ENCODE measurements at places on chromosomes 12 and 14.

- no peaks in the 10 kb centered on the region for H3K36me3 ChIP-seq
- no peaks in the 10 kb centered on the region for H3K27me3 ChIP-seq
- no peak for DNase-seq
- H3K27ac ChIP-seq = no peak overlapping the region
- H3K4me3 ChIP-seq = no peak overlapping the region
Observed at GRCh38 chr12:48901278-48901677, 24.0 kb downstream of the FKBP11 start.

DNA sequence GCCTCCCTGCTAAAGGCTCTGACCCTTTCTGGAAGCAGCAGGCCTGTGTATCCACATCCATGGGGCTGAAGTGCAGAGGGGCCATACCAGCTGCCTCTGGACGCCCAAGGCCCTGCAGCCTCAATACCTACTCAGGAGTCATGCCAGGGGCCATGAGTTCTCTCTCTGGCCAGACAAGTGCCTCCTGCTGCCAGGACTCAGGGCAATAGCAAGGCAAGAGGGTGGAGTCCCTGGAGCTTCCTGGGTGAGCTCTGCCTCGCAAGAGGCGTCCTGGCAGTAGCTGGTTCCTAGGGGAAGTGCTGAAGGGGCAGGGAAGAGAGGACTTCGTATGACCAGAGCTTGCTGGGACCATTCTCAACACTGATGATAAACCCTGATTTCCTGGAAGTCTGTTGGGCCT lies 10.9 kb upstream of the ENDOU start:
- H3K4me1 ChIP-seq = peaks cover 52% of the 10 kb centered on the region
- H3K36me3 ChIP-seq = no peaks in the 10 kb centered on the region
- H3K27ac ChIP-seq = peak overlapping the region; percentile 74
- no peak overlapping the region for H3K4me3 ChIP-seq
- DNase-seq = no peak

- no peaks in the 10 kb centered on the region for H3K27me3 ChIP-seq
- H3K4me3 ChIP-seq = no peak overlapping the region
- H3K27ac ChIP-seq = no peak overlapping the region
- H3K4me1 ChIP-seq = no peaks in the 10 kb centered on the region
Observed at GRCh38 chr12:62581288-62582064, 114.8 kb downstream of the MON2 start.

DNA sequence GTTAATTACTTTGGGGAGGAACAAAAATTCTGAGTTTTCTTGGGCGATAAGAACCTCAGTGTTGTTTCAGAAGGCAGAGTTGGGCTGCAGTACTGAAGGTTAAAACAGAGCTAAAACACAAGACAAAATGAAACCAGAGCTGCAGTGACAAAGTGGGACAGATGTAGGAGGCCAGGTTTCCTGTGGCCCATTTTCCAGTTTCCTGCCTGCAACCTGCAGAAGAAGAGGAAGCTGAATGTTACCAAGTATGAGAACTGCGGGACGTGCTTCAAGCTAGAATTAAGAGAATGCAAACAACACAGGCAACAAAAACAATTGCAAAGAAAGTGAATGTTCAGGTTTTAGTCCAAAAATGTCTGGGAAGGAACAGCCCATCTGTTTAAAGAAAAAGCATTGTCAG lies 17.8 kb downstream of the ELK3 start:
- H3K4me3 ChIP-seq = no peak overlapping the region
- no peaks in the 10 kb centered on the region for H3K36me3 ChIP-seq
- H3K27ac ChIP-seq = no peak overlapping the region
- no peak for DNase-seq
- peaks cover 9% of the 10 kb centered on the region for H3K4me1 ChIP-seq
- H3K27me3 ChIP-seq = no peaks in the 10 kb centered on the region

DNA sequence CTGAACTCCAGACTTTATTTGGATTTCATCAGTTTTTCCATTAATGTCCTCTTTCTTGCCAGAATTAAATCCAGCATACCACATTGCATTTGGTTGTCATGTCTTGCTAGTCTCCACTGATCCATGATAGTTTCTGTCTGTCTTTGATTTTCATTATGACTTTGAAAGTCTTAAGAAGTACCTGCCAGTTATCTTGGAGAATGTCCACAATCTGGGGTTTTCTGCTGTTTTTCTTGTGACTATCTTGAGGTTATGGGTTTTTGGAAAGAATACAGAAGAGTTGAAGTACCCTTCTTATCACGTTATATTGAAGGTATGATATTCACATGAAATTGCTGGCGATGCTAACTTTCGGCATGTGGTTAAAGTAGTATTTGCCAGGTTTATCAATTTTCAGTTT lies 282.3 kb upstream of the PRICKLE1 start:
- no peaks in the 10 kb centered on the region for H3K4me1 ChIP-seq
- no peak overlapping the region for H3K4me3 ChIP-seq
- DNase-seq = no peak
- no peak overlapping the region for H3K27ac ChIP-seq

DNA sequence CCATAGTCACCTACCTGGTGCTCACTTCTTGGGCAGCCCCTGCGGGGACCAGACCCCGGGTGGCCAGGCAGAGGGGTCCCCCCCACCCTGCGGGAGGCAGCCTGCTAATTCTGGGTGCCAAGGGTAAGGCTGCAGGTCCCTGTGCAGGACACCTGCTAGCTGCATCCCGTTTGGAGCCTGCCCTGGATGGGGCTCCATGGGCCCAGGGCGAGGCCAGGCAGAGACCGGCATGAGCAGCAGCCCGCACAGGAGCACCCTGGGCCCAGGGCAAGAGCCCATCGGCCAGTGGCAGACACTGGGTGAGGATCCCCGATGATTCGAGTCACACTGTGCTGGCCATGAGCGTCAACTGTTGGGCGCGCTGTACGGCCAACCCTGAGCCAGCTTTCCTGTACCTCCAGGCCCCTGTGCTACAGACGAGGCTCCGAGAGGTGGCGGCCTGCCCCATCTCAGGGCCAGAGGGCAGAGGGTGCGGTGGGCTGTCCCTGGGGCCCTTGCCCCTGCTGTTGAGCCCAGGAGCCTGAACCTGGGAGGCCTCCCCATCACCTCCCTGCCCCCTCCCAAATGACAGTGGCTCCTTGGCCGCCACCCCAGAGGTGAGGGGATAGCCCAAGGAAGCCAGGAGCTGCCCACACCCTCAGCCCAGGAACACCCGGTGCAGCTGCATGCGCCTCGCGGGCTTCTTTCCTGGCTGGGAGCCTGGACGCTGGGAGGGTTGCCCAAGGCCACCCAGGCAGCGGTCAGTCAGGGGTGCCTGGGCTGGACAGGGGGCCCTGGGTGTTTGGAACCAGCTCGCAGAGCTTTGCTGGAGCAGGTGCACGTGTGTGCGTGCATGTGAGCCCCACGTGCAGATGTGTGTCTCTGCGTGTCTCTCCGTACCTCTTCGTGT lies 47.7 kb downstream of the CYP46A1 start:
- H3K4me1 ChIP-seq = no peaks in the 10 kb centered on the region
- H3K4me3 ChIP-seq = no peak overlapping the region
- DNase-seq = peak; percentile 30
- H3K27me3 ChIP-seq = no peaks in the 10 kb centered on the region
- H3K36me3 ChIP-seq = no peaks in the 10 kb centered on the region
- H3K27ac ChIP-seq = no peak overlapping the region

DNA sequence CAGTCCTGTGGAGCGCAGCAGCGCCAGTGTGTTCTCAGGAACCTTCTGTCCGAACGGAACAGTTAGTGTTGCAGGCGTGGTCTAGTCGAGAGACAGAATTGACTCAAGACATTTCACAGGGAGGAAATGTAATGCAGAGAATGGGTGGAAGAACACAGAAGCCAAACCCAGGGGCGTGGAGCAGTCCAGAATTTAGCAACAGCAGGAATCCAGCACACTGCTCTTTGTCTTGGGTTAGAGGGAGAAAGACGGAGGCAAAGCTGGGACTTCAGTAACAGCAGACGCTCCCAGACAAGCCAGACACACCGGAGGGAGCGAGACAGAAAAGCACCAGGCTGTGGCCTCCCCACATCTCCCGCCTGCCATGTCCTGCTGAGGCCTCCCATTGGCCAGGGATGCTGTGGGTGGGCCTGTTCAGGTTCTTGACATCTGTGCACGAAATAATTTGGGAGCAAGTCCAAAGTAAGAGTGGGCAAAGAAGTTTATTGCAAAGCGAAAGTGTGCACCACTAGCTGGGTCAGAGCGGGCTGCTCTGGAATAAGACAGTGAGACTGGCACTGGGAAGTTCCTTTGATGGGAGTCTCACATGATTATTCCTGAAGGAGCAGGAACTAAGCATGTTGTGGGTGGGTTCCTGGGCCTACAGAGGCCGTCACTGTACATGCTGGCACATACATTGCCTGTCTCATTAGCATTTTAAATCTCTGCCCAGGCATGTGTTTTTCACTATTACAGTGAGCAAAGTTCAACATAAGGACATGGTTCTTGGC lies 339.3 kb upstream of the SFSWAP start:
- no peaks in the 10 kb centered on the region for H3K36me3 ChIP-seq
- H3K27me3 ChIP-seq = no peaks in the 10 kb centered on the region
- H3K27ac ChIP-seq = no peak overlapping the region

DNA sequence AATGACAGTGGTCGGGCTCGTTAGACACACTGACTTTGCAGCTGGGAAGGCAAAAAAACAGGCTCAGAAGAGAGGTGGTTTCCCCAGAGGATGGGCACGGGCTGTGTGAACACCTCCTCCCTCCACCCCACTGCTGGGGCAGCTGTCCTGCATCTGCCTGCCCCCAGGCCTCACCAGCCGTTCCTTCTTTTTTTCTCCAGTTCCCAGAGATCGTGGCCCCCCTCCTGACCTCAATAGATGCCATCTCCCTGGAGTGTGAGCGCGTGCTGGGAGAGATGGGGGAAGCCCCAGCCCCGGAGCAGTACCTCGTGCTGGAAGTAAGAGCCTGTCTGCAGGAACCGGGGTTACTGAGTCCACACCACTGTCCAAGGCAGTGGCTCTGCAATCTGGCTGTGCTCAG lies 17.4 kb downstream of the MVK start:
- no peak overlapping the region for H3K27ac ChIP-seq
- H3K4me1 ChIP-seq = no peaks in the 10 kb centered on the region
- no peaks in the 10 kb centered on the region for H3K27me3 ChIP-seq
- H3K4me3 ChIP-seq = no peak overlapping the region

GRCh38 chr12:129067491-129067890 lies 214.2 kb downstream of the GLT1D1 start:
- no peaks in the 10 kb centered on the region for H3K4me1 ChIP-seq
- H3K36me3 ChIP-seq = no peaks in the 10 kb centered on the region
- no peaks in the 10 kb centered on the region for H3K27me3 ChIP-seq
- DNase-seq = no peak

- H3K27me3 ChIP-seq = no peaks in the 10 kb centered on the region
- no peak overlapping the region for H3K27ac ChIP-seq
- H3K36me3 ChIP-seq = no peaks in the 10 kb centered on the region
Observed at GRCh38 chr12:74914378-74914777, 295.3 kb downstream of the KCNC2 start.
